ENCODE measurements at places on chromosomes 16 and 17.

DNA sequence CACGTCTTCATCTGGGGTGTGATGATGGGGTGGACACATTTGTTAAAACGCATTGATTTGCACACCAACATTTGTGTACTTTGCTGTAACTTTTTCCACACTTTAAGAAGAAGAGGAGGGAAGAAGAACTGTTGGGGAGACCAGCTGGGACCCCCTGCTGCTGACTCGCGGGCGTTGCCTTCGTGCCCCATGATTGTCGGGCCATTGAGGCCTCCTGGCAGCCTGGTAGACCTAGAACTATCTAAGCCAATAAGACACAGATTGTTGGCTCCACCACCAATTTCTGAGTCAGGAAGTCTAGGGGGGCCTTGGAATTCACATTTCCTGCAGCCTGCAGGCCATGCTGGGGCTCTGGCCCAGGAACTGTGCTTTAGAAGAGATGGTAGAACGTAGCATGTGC, 105.5 kb downstream of the TNFRSF13B start:
- no peak for DNase-seq

- no peak for DNase-seq
Measured at GRCh38 chr17:4565209-4566141, 5.1 kb upstream of the GGT6 start.

DNA sequence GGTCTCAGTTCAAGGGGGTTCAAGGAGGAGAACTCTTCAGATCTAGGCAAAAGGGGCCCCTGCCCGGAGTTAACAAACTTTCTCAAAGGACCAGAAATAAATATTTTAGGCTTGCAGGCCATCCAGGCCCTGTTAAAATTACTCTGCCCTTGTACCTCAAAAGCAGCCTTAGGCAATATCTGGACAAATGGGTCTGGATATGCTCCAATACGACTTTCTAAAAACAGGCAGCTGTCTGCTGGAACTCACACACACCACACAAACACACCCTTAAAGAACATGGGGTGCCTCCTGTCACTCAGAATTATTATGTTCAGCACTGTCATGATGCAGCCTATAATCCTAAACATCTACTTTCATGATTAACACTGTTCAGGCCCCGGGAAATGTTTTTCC, 75.5 kb downstream of the TMEM132E start:
- DNase-seq: no peak

DNA sequence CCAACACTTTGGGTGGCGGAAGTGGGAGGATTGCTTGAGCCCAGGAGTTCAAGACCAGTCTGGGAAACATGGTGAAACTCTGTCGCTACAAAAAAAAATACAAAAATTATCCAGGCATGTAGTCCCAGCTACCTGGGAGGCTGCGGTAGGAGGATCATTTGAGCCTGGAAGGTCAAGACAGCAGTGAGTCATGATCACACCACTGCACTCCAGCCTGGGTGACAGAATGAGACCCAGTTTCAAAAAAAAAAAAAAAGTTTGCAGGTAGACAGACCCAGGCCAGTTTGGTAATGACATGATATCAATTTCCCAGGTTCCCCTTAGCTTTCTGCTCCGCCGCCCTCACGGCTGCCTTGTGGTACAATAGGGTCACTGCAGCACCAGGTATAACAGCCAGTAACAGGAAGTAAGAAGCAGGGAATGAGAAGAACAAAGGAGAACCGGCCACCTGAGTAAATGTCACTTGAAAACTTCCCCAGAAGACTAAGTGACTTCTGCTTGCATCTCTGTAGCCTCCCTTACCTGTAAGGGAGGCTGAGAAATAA, 201.2 kb upstream of the HSBP1 start:
- no peak for DNase-seq

DNA sequence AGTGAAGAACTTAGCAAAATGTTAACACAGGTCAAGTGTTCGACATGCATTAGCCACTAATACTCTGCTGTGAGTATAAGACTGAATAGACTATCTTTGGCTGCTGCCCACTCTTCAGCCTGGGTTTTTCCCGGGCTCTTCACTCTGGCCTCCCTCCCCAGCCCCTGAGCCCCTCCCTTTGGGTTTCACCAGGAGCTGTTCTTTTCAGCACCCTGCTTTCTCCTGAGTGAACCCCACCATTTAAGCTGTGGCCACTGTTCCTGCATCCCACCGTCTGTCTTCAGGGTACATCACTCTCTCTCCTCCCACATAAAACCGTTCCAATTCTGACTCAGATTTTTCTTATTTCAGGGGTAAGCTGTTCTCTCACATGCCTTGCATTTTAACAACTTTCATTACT, 92.0 kb upstream of the ASIC2 start:
- no peak for DNase-seq

GRCh38 chr17:49547566-49547965, 28.1 kb upstream of the NXPH3 start:
- DNase-seq: no peak

DNA sequence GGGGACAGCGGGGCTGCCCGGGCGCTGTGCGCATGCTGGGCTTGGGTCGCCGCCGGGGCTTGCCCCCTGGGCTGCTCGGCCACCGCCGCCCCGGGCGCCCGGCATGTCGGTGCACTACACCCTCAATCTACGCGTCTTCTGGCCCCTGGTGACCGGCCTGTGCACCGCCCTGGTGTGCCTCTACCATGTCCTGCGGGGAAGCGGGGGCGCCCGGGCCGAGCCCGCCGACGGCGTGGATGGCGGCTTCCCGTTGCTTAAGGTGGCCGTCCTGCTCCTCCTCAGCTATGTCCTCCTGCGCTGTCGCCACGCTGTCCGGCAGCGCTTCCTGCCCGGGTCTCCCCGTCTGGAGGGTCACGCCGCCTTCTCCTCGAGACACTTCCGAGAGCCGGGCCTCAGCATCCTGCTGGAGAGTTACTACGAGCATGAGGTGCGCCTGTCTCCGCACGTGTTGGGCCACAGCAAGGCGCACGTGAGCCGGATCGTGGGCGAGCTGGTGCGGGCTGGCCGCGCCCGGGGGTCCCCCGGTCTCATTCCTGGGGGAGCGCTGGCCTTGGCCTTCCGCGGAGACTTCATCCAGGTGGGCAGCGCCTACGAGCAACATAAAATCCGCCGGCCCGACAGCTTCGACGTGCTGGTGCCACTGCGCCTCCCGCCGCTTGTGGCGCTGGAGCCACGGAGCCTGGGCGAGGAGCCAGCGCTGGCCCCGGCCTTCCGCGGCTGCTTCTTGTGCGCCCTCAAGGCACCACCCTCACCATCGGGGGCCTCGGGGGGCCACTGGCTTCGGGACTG, 789 bp downstream of the ITPRIPL2 start:
- DNase-seq: peak; percentile 68

- DNase-seq: no peak
Measured at GRCh38 chr17:13182450-13182849, 164.6 kb upstream of the ELAC2 start.

DNA sequence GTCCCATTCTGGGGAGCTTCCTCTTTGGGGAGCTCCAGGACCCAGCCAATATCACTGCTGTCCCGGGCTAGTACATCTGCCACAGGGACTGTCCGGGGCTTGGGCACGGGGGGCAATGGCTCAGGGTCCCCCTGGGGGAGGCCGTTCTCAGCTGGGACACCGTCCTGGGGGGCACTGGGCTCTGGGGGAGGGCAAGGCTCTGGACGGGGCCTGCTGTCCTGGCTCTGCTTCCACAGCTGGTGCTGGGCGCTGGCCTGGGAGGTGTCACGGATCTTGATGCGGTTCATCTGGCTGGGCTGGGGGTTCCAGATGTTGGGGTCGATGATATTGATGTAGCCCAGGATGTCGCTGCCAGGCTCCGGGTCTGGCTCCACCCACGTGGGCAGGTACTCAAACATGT, 26.1 kb downstream of the SLC5A10 start:
- DNase-seq: no peak

GRCh38 chr16:66020046-66020445, 346.4 kb upstream of the CDH5 start:
- DNase-seq: no peak

GRCh38 chr16:57755061-57755684, 19.6 kb downstream of the KATNB1 start:
- no peak for DNase-seq

DNA sequence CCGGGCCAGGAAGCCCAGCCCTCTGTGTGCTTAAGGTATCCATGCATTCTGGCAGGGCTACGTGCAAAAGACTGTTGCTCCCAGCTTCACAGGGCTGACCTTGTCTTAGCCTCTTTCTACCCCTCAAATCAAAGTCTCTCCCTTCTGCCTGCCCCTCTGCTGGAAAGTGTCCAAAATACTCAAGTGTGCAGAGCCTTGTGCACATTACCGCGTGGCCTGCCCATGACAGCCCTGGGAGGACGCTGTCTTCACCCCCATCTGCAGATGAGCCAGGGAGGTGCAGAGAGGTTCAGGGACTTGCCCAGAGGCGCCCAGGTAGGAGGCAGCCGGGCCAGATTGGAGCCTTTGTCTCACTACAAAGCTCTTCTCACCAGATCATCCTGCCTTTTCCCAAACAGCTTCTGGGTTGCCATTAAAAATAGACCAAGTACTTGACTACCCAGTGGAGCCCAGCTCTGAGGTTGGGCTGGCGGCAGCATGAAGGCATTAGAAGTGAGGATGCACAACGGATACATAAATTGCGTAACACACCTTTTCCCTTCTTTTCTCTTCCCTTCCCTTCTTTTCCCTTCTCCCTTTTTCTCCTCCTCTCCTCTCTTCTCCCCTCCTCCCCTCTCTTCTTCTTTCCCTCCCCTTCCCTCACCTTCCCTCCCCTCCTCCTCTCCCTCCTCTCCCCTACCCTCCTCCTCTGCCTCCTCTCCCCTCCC, 3.5 kb downstream of the CACNG4 start:
- DNase-seq: no peak

DNA sequence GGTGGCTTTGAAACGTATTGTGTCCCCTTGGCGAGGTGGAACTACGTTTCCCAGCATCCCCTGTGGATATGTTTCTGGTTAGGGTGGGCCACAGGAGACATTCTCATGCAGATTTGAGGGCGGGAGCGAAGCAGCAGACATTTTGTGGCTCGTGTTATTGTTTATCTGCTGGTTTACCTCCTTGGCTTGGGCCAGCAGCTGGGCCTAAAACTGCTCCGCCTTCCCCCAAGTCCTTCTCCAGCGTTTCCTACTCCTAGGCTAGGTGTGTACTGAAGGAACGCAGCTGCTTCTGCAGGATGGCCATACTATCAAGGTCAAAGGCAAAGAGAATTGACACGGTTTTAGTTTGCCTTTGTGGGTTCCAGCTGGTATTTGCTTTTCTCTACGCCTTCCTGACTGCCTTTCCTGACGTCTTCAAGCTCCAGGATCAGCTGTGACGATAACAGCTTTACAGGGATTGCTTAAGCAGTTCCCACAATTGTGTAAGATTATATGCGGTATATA, 17.2 kb upstream of the WSB1 start:
- DNase-seq: no peak

GRCh38 chr17:37450112-37450511, 39.6 kb upstream of the DUSP14 start:
- DNase-seq: no peak

GRCh38 chr16:70703835-70704381, 18.1 kb upstream of the MTSS2 start:
- no peak for DNase-seq

- peak; percentile 69 for DNase-seq
Measured at GRCh38 chr17:50056217-50056960, 479 bp downstream of the ITGA3 start.

GRCh38 chr16:62965831-62966230, 929.6 kb upstream of the CDH8 start:
- DNase-seq: no peak

- peak; percentile 64 for DNase-seq
Measured at GRCh38 chr16:85055493-85056210, 28.1 kb downstream of the KIAA0513 start.

DNA sequence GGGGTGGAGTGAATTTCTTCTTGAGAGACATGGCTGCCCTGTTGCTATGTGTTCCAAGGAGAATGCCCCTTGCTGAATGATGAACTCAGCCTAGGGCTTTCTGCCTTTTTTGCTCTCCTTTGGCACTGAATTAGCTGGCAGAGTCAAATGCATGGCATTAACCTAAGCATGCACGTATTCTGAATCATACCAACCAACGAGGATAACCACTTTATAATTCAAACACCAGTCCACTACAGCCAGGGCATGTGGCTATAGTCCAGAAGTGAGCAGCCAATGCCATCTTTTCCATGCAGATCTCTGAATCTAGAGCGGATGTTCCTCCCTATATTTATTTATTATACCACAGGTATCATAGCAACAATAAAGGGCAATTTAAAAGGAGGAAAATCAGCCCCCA, 15.7 kb downstream of the TMIGD1 start:
- DNase-seq: no peak

DNA sequence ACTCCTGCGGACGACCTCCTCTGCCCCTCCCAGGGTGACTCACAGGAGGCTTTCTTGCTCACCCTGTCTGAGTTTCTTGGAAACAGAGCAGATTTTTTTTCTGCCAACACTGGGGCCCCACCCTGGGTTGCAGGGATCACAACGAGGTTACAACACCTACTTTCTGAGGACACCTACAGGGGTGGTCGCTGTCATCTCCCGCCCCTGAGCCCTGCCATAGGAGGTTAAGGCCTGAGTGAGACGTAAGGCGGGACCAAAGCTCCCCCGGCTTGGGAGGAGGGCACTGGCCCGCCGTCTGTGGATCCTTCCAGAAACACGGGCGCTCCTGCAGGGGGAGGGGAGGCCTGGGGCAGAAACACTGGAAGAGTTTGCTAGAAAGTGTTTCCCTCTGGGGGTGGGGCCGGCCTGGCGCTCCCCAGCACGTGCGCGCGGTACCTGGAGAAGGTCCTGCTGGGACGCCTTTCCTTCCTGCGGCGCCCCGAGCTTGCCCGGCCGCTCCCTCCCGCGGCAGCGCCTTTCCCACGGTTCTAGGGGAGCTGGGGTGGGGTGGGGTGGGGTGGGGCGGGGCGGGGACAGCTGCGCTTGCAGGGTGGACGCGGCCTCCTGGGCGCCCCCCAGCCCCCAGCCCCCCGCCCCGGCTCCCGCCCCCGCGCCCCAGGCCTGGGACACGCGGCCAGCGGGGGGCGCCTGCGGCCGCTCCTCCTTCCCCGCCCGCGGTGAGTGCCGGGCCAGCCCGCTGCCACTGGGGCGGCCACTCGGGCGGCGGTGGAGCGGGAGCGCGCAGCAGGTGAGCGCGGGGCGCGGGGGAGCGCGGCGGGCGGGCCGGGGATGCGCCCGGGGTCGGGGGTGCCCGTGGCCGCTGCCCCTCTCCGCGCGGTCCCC, 20.7 kb upstream of the ADCY7 start:
- DNase-seq: no peak

- DNase-seq: no peak
Measured at GRCh38 chr17:56142781-56143180, 10.5 kb upstream of the ANKFN1 start.

DNA sequence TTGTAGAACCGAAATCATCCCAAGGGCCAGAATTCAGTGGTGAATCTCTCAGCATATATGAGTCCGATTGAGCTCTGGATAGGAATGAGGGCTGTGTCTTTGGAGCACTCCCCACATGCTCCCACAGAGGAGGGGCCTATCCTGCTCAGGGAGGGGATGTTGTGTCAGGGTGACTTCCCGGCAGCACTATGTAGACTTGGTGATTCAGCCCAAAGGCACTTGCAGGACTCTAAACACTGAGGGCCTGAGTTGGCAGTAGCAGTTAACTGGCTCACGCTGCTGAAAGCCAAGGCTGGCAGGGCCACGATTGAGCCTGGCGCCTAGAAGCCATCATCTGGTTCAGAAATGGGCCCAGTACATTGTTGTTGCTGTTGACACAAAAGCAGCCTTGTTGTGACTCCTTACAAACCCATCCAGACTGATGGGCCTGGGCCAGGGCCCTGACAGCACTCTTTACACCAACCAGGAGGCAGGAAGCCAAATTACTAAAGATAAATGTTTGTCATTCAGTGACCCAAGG, 31.9 kb downstream of the NMT1 start:
- DNase-seq: peak; percentile 82

GRCh38 chr16:46961373-46962353, 11.8 kb downstream of the DNAJA2 start:
- no peak for DNase-seq

Data from breast epithelium (tissue), 4 donors.